ENCODE measurements at places on chromosomes 3 and 15.

- no peak for DNase-seq
These were observed 60.3 kb downstream of the BDH1 start for GRCh38 chr3:197495499-197495898.

GRCh38 chr3:182294256-182294655, 499.0 kb upstream of the ATP11B start:
- DNase-seq, result no peak

- DNase-seq, result no peak
These were observed 211.2 kb downstream of the TJP1 start for GRCh38 chr15:29611057-29611456.

DNA sequence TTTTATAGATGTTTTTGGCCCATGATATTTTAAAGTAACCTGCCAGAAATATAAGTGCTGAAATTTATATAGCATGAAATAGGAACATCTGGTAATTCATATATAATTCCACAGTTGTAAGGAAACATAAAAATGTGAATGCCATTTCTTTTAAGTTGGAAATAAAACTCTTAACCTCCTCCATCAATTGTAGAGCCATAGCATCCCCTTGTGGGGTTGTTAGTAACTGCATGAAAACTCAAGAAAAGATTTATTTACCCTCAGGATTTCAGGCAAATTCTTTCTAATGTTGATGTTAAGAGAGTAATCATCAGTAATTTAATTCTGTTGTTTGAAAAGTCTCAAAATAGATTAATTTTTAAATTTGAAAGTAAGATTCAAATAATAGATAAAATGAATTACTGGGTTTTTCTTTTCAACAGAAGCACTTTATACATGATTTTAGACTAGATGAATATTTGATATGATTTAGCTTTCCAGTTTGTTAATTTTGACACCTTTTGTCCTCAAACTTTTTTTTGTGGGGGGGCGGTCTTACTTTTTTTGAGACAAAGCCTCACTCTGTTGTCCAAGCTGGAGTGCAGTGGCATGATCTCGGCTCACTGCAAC, 74.7 kb downstream of the RASA2 start:
- no peak for DNase-seq
